Glutamatergic neuron (in vitro differentiated cells): ENCODE measurements at places on chromosomes 1 and 21. TPM values are rescaled to one million over a fixed set of nuclear protein-coding genes. Genes with fewer than 3 reads are reported as not detected.
A peak's percentile ranks its signal among the peaks of the same experiment; 100 is the strongest.

GRCh38 chr1:154896771-154897286, 26.7 kb upstream of the KCNN3 start:
- no peak for DNase-seq
- no peak overlapping the region for H3K27ac ChIP-seq
- peaks cover 2% of the 10 kb centered on the region for H3K27me3 ChIP-seq
- no peaks in the 10 kb centered on the region for H3K4me1 ChIP-seq

GRCh38 chr21:33075128-33075527, 5.2 kb downstream of the OLIG1 start:
- H3K27ac ChIP-seq = no peak overlapping the region
- H3K4me3 ChIP-seq = no peak overlapping the region
- DNase-seq = no peak
- H3K4me1 ChIP-seq = peaks cover 16% of the 10 kb centered on the region
- H3K36me3 ChIP-seq = no peaks in the 10 kb centered on the region

DNA sequence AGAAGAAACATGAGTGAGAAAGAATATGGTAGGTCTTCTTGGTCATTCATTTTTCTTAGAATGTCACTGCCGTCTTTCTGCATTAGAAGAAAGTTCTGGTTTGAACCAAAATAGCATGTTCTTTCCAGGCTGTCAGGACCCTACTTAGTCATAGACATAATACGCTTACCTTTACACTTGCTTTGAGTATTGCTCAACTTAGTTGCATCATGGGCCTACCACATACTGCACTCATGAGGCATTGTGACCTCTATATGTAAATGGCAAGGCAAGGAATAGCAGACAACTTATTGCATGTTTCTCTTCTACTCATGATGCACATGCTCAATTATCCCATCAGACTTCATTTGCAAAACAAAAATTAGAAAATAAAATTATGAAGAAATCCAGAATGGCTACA, 415.0 kb downstream of the HLX start:
- no peak overlapping the region for H3K4me3 ChIP-seq
- H3K27ac ChIP-seq = no peak overlapping the region
- DNase-seq = no peak
- no peaks in the 10 kb centered on the region for H3K36me3 ChIP-seq
- H3K4me1 ChIP-seq = no peaks in the 10 kb centered on the region

DNA sequence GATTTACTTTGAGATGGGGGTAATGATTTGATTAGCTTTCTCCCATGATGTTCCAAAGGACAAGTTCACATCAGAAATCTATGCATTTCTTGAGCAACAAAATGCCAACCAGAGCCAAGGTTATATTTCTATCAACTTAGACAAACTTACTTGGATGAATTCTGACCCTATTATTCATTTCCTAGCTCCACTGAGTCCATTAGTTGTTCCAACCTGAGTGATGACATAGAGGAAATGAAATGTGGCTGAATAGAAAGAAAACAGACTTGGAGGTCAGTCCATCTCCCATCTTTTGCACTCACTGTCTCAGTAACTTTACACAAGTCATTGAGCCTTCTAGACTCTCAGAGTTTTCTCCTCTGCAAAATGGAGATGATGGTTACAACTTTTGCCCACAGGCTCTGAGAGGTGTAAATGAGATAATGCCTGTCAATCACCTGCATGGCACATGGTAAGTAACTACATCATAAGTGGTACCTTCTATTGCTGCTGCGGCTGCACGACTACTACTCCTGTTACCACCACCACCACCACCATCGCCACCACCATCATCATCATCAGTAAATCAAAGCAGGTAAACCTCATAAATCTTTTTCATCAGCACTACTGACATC, 98.2 kb downstream of the PTPN14 start:
- no peak overlapping the region for H3K27ac ChIP-seq
- no peaks in the 10 kb centered on the region for H3K27me3 ChIP-seq
- H3K4me1 ChIP-seq = peaks cover 8% of the 10 kb centered on the region
- DNase-seq = no peak
- H3K36me3 ChIP-seq = no peaks in the 10 kb centered on the region

DNA sequence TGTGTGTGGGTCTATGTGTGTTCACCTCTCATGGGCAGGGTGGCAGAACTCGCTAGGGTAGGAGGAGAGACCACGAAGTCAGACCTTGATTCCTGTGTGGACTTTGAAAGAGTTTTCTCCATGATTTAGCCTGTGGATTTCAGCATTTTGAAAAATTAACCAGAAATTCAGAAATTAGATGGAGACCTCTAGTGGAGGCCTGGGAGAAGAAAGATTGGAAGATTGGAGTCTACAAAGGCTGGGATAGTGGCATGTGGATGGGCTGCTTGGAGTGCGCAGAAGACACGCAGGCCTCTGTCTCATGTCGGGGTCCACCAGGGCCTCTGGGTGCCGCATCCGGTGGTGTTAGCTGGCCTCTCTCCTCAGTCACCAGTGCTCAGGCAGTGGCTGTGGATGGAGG, 18.9 kb upstream of the IGSF5 start:
- no peak overlapping the region for H3K27ac ChIP-seq
- H3K4me1 ChIP-seq = no peaks in the 10 kb centered on the region
- peaks cover 11% of the 10 kb centered on the region for H3K36me3 ChIP-seq
- H3K4me3 ChIP-seq = no peak overlapping the region

DNA sequence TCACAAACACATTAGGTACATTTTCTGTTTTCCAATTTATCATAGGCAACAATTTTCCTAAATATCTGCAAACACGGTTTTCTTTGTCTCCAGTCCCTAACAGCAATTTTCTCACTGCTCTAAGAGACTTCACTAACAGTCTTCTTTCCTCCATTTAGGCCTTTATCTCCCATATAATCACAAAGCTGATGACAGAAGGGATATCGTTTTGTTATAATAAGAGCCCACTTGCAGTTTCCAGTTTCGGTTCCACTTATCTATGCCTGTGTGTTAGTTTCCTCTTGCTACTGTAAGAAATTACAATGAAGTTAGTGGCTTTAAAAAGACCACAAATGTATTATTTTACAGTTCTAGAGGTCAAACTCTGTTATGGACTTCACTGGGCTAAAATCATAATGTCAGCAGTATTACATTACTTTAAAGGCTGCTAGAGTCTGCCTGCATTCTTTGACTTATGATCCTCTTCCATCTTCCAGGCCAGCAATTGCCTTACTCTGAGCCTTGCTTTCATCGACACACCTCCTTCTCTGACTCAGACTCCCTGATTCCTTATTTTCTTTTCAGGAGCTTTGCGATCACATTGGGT, 549.3 kb downstream of the NCAM2 start:
- H3K27me3 ChIP-seq = no peaks in the 10 kb centered on the region
- no peaks in the 10 kb centered on the region for H3K36me3 ChIP-seq
- no peak overlapping the region for H3K27ac ChIP-seq
- no peak for DNase-seq
- H3K4me1 ChIP-seq = no peaks in the 10 kb centered on the region

DNA sequence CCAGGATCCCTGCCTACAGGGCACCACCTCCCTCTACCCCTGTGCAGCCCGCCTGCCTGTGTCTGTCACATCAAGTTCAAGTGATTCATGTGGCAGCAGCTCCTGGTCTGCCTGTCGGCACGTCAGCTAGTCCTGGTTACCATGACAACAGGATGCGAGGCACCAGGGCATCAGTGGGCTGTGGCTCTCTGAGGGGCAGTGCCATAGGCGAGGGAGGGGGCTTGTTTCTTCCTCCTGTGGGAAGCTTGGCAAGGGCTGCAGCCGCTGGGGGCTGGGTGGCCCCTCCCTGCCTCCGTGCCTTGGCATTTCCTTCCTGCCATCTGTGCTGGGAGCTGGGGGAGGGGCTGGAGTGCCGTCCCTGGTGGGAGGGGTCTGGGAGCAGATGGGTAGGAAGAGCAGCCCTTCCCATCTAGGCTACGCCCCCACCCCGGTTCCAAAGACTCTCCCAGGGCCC, 43.1 kb downstream of the FOXO6 start:
- H3K4me1 ChIP-seq = peaks cover 30% of the 10 kb centered on the region
- no peak overlapping the region for H3K27ac ChIP-seq
- H3K27me3 ChIP-seq = peaks cover 16% of the 10 kb centered on the region

GRCh38 chr1:116853680-116854402, 55.9 kb upstream of the PTGFRN start:
- no peaks in the 10 kb centered on the region for H3K36me3 ChIP-seq
- peak overlapping the region; percentile 94 for H3K27ac ChIP-seq
- DNase-seq = no peak
- peak overlapping the region; percentile 63 for H3K4me3 ChIP-seq
- H3K4me1 ChIP-seq = peaks cover 59% of the 10 kb centered on the region

DNA sequence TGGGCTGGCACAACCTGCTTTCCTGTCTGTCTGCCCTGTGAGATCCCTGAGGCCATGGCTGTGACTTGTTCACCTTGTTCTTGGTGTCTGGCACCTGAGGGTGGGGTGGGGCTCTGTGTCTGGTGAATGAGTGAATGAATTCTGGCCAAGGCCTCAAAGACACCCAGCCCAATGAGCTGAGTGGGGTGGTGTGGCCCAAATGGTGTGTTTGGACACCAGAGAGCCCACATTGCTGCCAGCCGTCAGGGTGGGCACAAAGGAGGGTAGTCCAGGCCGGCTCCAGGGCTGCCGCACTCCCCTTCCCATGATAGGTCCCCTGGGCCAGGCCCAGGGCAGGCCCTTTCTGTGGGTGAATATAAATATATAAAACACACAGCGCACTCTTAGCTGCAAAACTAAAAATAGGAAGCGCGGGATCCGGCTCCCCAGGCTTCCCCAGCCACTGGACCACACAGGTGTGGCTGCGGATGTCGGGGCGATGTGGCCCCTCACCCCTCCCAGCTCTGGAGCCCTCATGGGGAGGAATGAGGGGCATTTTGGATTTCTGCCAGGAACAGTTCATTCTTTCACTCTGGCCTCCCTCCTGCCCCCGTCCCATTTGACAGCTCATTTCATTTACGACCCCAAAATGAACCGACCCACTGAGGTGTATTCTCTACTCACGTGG, 33.3 kb downstream of the RUNX3 start:
- peaks cover 7% of the 10 kb centered on the region for H3K27me3 ChIP-seq
- no peak for DNase-seq
- H3K4me1 ChIP-seq = peaks cover 21% of the 10 kb centered on the region
- H3K4me3 ChIP-seq = no peak overlapping the region
- H3K36me3 ChIP-seq = peaks cover 11% of the 10 kb centered on the region

GRCh38 chr1:17215545-17215890, 10.6 kb downstream of the PADI1 start:
- no peak overlapping the region for H3K4me3 ChIP-seq
- peaks cover 3% of the 10 kb centered on the region for H3K27me3 ChIP-seq
- no peak for DNase-seq
- H3K27ac ChIP-seq = no peak overlapping the region
- no peaks in the 10 kb centered on the region for H3K36me3 ChIP-seq
- H3K4me1 ChIP-seq = peaks cover 2% of the 10 kb centered on the region

DNA sequence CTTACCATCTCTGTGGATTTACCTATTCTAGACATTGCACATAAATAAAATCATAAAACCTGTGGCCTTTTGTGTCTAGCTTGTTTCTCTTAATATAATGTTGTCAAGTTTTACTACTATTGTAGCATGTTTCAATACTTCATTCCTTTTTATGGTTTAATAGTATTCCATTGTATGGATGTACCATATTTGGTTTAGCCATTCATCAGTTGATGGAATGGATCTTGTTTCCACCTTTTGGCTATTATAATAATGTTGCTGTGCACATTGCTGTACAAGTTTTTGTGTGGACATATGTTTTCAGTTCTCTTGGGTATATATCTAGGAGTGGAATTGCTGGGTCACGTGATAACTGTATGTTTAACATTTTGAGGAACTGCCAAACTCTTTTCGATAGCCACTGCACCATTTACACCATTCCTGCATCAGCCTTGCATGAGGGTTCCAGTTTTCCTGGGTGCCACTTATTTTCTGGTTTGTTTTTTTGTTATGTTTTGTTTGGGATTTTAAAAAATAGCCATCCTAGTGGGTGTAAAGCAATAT, 66.9 kb downstream of the RNF220 start:
- DNase-seq = no peak
- H3K27me3 ChIP-seq = no peaks in the 10 kb centered on the region
- peaks cover 3% of the 10 kb centered on the region for H3K4me1 ChIP-seq
- peaks cover 9% of the 10 kb centered on the region for H3K36me3 ChIP-seq
- no peak overlapping the region for H3K27ac ChIP-seq

DNA sequence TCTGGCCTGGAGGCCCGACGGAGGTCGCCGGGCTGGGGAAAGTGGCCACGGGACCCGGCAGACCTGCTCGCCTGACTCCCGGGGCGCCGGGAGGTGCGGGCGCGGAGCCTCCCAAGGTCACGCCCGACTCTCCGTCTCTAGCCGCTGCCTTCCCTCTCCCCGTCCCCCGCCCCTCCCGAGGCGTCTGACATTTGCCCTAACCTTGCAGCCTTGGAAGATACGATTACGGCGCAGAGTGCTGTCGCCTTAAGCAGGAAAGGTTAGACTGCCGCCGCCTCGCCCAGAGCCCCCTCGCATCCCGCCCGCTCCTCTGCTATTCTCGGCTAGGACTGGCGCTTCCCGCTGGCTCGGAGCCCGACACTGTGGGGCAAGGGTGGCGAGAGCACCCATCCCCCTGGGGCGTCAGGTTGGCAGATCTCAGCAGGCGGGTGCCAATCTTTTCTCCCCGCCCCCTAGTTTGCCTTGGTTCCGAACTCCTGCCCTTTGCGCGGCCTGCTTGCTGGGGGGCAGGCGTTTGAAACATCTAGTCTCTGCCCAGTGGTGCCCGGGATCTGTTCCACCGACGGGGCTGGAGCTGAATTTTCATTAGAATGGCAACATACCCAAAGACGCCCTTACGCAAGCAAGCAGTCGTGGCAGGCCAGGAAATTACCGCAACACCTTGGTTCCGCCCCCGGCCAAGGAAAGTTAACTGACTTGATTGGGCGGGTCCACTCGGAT, 835 bp downstream of the PGM1 start:
- peaks cover 5% of the 10 kb centered on the region for H3K27me3 ChIP-seq
- H3K36me3 ChIP-seq = no peaks in the 10 kb centered on the region
- peak overlapping the region; percentile 85 for H3K4me3 ChIP-seq

DNA sequence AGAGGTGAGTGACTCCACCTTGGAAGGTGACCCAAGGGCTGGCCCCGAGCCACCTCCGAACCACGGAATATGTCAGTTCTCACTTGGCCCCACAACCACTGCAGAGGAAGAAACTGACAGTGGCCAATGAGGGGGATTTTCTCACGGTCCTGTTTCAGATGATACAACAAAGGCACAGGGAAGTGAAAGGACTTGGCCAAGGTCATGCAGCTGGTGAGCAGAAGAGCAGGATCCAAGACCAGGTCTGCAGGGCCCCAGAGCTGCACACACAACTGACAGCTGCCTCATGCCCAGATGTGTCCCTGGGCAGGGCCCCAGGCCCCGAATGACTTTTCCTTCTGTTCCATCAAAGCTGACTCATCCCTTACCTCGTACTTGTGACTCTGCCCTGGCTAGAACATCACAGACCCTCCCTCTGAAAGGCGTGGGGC, 25.8 kb upstream of the EVA1B start:
- H3K36me3 ChIP-seq = no peaks in the 10 kb centered on the region
- peaks cover 55% of the 10 kb centered on the region for H3K4me1 ChIP-seq
- DNase-seq = no peak
- H3K27ac ChIP-seq = peak overlapping the region; percentile 38

Gene ASTN1
- 7.7 TPM for total RNA-seq

Gene C1orf116
- not detected for total RNA-seq

Gene ITLN2
- not detected for total RNA-seq

Gene HTR6
- total RNA-seq = not detected

Gene RAP1GAP
- total RNA-seq = 4.8 TPM

Gene WNT2B
- 4.0 TPM for total RNA-seq

Gene EPHA8
- total RNA-seq = 0.69 TPM

Gene LENEP
- total RNA-seq = 1.3 TPM
